Posterior vena cava (tissue), 2 donors: ENCODE measurements at places on chromosomes 4 and X.

- no peak for DNase-seq
Observed at GRCh38 chrX:24485976-24486680, 21.0 kb downstream of the PDK3 start.

DNA sequence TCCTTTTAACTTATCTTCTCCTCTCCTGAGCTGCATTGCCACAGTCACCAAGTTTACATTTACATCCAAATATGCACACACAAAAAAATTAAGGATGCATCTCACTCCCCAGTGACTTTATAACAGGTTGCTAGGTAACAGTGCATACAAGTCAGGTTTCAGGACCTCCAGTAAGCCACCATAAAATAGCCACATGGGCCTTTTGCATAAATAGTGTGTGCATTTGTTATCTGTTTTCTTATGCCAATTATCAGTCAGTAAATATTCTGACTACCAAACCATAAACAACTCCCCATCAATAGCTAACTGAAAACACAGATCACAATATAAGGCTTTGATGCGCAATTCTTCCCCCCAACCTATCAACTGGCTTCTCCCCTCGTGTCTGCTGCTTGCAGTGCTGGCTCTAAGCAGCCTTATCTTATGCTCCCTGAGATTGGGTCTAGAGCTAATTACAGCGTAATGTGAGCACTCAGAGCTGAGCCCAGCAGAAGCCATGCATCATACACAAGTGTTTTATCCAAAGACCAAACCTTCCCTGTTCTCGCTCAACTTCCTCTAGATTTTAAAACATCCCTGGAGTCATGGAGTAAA is 55.4 kb downstream of the ZNF827 start:
- no peak for DNase-seq

DNA sequence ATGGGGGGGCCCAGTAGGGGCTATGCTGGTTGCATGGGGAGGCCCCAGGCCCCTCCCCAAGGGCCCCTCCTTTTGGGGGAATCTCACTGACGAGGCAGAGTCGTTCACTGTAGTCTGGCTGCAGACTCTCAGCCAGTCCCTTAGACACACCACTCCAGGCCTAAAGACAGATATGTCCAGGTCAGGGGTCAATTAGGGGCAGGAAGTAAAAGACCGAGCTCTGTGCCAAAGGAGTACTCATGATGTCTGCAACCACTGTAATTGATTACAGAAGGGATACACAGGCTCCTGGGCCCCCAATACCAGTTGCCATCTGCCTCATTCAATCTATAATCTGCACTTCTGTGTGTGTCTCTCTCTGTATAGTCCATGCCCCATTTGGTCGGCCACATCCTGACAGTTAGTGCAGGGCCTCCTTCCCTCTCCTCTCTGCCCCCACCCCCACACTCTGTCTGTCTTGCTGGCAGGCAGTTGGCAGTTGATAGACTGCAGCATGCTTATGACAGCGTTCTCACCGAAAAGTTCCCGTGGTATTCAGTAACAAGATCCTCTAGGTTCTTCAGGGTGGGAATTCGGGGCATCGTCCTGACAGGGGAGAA is 1.3 kb upstream of the CXorf65 start:
- DNase-seq: no peak

DNA sequence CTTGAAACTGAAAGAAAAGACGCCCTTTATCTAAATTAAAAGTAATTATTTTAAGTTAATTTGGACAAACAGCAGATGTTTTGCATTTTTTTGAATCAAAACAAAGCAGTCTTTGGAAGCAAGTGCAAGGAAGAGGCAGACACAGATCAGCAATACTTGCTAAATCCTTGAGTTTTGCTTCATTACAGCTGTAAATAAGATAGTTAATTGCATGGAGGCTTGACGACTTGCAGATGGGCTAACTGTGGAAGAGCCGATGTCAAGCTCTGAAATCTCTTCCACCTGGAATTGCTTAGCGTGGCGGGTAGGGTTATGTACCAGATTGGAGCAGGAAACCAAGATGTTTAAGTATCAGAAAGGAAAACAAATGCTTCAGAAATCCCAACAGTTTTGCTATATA is 148.8 kb downstream of the POLA1 start:
- no peak for DNase-seq

DNA sequence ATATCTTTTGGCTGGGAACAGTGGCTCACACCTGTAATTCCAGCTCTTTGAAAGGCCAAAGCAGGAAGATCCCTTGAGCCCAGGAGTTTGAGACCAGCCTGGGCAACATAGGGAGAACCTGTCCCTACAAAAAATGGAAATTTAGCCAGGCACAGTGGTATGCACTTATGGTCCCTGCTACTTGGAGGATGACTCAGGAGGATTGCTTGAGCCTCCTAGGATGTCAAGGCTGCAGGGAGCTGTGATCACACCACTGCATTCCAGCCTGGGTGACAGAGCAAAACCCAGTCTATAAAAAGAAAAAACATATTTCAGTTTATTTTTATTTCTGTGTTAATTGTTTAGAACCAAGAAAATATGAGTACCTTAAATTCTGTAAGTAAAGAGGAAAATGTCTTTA is 123.7 kb downstream of the CBR4 start:
- DNase-seq: no peak

DNA sequence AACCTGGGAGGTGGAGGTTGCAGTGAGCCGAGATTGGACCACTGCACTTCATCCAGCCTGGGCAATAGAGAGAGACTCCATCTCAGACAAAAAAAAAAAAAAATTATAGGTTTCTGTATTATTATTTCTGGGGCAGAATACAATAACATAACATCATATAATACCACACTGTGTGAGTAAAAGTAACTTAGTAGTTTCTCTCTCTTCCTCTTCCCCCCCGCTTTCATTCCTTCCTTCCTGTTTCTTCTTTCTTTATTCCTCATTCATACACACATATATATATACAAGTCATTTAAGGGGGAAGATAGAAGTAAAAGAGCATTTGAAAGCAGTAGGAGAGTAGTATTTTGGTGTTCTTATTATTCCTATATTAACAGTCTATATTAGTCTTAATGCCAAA is 55.9 kb upstream of the FHDC1 start:
- DNase-seq: no peak

GRCh38 chr4:10673817-10674369 is 10.7 kb downstream of the CLNK start:
- no peak for DNase-seq

DNA sequence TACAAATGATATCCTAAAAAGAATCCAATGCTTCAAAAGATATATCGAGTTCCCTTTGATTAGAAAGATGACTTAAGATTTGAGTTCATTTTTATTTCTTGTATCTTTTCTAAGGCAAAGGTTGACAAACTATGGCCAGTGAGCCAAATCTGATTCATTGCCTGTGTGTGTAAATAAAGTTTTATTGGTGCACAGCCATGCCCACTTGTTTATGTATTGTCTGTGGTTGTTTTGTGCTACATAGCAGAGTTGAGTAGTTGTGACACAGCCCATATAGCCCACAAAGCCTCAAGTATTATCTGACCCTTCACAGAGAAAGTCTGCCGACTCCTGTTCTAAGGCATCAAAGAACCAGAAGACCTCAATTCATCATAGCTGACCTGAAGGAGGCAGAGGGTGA is 32.2 kb upstream of the EIF1AX start:
- DNase-seq: no peak

GRCh38 chr4:18439311-18439710 is 417.8 kb upstream of the LCORL start:
- no peak for DNase-seq

DNA sequence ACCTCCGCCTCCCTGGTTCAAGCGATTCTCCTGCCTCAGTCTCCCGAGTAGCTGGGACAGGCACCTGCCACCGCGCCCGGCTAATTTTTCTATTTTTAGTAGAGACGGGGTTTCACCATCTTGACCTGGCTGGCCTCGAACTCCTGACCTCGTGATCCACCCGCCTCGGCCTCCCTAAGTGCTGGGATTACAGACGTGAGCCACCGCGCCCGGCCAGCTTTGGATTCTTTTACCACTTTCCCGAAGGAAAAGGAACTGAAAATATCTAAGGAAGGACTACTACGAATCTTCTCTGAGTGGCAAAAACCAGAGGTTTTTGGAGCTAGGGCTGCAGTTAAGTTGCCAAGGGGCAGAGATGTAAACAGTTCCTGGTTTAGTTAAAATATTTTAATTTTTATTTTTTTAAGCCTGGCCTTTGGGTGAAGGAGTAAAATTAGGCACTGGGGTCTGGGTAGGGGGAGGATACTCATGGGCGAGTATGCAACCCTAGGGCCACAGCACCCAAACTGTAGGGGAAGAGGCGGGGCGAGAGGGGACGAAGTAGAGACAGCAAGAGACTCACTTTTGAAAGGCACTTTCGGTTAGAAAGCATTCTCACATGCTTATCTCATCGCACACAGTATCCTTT is 525 bp upstream of the CISD2 start:
- peak; percentile 81 for DNase-seq

DNA sequence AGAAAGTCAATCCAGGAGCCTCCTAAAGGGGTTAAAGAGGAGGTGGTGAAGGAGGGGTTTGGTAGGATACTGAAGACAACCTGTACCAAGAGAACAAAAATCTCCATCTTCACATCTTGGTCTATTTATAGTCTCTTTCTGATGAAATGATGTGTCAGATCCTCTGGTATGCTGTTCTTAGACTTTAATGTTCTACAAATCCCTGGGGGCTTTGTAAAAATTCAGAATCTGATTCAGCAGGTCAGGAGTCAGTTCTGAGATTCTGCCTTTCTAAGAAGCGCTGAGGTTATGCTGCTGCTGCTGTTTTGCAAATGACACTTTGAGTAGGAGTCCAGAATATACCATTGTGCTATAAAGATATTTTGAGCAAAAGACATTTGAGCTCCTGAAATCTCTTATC is 172.9 kb upstream of the GLRA2 start:
- DNase-seq: no peak

DNA sequence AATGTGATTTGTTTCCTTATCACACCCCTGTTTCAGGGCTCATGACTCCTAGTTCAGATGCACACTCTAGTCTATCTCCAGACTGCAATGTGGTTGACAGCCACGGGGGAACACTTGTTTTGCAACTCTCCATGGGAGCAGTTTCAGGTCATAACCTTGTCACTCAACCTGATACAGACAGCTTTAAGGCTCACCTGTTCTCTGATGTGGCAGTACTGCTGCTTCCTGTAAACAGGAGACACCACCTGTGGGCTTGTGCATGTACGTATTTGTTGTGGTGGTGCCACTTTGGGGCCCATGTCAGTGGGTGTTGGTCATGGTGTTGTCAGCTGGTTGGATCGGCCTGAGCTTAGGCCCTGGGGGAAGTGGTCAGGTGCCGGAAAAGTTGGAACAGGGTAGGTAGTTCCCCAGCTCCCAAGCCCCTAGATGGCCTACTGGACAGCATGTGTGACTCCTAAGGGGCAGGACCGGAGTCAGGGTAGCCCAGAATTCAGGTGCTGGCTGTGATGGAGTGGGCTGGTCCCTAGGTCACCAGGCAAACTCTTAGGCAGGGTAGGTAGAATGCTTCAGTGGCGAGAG is 46.2 kb downstream of the FAM9B start:
- no peak for DNase-seq

DNA sequence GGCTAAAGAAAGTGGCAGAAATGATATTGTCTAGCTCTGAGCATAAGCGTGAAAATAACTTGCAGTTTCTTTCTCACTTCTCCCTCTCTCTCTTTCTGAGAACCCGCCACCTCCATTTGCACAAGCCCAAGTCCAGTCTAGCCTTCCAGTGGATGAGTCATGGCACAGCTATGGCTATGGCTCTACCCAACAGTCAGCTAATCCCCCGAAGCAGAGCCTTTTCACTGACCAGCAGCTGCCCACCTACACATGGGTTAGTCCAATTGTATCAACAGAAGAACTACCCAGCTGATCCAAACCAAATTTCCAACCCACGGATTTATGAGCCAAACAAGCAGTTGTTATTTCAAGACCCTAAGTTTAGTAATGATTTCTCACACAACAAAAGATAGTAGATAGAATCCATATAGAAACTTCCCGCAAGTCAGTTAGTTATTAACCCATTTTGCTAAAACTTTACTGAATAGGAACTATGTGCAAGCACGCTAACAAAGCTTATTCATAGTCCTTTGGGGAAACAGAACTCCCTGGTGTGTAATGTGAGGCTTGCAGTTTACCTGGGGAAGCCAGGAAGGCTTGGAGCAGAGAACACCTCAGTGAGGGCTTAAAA is 282.3 kb downstream of the INPP4B start:
- no peak for DNase-seq

DNA sequence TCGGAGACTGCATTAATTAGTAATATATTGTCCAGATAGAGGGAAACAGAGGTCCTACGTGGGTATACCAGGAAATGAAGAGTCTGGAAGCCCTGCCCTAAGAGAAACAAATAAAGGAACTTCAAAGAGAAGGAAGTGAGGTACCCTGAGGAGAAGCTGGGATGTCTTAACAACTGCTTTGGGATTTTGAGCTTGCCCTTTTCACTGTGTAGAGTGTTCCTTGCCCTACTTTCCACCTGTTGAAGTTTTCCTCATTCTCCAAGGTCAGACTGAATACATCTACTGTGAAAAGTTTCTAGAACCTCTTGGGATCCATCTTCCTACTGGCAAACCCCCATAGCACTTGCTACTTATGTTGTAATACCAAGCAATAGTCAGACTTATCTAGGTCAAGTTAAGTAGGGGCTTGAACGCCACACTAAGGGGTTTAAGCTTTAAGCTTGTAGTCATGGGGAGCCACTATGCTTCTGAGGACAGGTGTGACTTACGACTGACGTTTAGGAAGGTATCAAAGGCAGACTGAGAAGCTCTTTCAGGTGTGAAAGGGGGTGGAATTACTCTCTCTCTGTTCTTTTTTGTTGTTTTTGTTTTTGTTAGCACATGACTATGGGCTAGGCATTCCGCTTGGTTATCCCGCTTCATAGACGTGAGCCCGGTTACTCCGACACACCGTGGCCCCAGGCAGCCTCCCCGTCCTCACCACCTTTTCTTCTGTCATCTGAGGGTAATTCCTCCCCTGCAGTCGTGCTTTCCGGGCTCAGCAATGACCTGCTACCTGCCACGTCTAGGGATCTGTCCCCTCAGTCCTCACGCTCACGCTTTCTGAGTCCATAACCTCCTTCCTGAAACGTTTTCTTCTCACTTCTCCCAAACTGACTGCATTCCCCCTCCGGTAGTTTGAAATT is 959 bp upstream of the REST start:
- DNase-seq: no peak

GRCh38 chrX:72113461-72113860 is 18.3 kb downstream of the RTL5 start:
- no peak for DNase-seq

DNA sequence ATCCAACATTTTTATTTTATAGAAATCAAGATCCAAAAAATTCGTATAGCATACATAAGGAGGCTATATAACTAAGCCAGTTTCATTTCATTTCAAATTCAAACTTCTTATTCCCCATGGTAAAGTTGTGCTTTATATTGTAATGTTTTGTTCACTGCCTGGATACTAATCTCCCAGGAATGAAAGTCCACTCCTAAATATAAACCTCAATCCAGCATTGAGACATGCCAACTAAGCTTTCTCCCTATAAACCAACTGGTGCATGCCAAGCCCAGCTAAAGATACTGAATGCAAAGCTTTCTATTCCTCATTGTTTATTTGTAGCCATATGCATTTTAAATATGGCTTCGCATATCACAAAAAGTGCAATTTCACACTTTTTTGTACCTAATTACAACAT is 63.8 kb upstream of the INPP4B start:
- no peak for DNase-seq

- no peak for DNase-seq
Observed at GRCh38 chrX:49178537-49178936, 6.8 kb downstream of the PLP2 start.
